Amniotic stem cell (primary cell): ENCODE measurements at places on chromosomes 6 and 20.

DNA sequence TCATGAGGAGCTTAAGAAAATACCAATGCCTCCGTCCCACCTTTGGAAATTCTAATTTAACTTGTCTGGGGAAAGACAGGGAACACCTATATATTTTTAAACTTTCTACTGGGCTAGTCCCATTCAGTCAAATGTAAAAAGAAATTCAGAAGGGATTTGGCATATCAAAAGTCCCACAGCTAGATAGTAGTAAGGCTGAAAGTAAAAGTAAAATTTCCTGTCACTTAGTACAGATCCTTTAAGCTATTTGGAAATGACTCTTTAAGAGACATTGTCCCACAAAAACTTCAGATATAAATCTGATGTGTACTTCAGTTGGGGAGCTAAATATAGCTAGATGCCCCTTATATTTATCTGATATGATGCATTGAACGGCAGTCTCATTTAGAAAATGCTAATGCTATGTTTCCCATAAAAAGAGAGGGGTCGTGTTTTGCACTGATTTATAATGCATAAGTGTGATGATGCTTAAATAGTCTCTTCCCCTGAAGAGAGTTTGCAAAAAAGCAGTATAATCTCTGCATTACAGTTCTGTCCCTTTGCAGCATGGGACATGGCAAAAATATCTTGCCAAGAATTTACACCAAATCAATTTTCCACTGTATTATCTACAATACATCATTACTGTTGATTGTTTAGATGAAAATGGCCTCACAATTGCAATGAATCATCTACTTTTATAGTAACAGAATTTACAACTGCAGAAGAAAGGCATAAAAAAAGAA, 860.8 kb upstream of the MAP3K7 start:
- DNase-seq: no peak

GRCh38 chr6:110476046-110476849, at the start of gene SLC22A16:
TSS of gene SLC22A16 (minus strand) at chr6:110476613. CDS start at chr6:110476574, 39 bp downstream.
- no peak for DNase-seq

DNA sequence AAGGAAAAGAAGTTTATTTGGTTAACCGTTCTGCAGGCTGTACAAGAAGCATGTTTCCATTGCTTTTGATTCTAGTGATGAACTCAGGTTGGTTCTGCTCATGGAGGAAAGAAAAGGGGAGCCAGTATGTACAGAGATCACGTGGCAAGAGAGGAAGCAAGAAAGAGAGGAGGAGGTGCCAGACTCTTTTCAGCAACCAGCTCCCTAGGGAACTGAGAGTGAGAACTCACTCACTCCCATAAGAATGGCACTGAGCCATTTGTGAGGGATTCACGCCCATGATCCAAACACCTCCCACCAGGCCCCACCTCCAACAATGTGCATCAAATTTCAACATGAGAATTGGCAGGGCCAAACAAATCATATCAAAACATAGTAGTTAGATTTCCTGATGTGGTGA, 649.1 kb downstream of the EPM2A start:
- no peak for DNase-seq

GRCh38 chr6:139587469-139587868, 213.0 kb upstream of the CITED2 start:
- no peak for DNase-seq

- no peak for DNase-seq
Observed at GRCh38 chr6:37777272-37777834, 42.2 kb upstream of the ZFAND3 start.

- no peak for DNase-seq
Observed at GRCh38 chr6:106253172-106253571, 72.4 kb downstream of the ATG5 start.

GRCh38 chr6:133769463-133769862, 119.5 kb upstream of the TCF21 start:
- DNase-seq: no peak

DNA sequence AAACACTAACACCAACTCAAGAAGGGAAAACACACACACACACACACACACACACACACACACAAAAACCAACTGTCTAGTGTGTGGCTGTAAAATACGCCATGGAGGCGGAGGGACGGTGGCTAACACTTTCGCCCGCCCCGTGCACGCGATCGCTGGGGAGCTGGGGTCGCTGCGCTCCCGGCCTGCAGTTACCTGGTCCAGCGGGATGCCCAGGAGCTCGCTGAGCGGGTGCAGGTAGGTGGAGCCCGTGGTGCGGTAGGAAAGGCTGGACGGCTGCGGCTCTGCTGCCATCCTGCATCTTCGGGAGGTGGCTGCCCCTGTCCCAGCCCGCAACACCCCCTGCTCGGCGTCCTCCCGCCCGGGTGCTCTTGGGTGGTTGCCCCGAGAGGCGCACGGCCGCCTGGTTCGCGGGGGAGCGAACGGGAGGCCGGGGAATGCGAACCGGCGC, 303 bp downstream of the MBOAT1 start:
- DNase-seq: no peak

DNA sequence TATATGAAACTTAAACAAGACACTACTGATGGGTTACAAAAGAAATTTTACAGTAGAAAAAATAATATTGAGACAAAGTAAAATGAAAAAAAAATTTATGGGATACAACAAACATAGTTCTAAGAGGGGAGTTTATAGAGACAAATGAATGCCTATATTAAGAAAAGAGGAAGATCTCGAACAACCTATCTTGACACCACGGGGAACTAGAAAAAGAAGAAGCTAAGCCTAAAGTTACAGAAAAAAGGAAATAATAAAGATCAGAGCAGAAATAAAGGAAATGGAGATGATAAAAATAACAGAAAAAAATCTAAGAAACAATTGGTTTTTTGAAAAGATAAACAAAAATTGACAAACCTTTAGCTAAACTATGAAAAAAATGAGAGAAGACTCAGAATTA, 9.1 kb upstream of the ECHDC1 start:
- no peak for DNase-seq

GRCh38 chr20:8766868-8767390, 302.0 kb upstream of the PLCB4 start:
- DNase-seq: no peak

GRCh38 chr6:16998461-16998860, 103.4 kb upstream of the STMND1 start:
- no peak for DNase-seq

DNA sequence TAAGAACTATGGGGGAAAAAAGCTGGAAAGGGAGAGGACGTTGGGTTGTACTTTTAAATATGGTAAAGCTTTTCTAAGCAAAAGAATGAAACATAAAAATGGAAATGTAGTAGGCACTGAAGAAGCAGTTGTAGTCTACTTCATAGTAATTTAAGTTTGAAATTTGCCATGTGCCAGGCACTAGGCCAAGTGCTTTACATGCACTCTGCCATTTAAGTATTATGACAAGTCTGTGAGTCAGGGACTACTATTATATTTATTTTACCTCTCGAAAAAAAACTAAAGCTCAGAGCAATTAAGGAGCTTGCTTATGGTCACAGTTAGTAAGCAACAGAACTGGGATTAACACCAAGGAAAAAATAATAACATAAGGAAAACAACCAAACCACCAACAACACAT, 257.8 kb downstream of the GMDS start:
- DNase-seq: peak; percentile 58
